ENCODE measurements at places on chromosomes 12 and 14.

DNA sequence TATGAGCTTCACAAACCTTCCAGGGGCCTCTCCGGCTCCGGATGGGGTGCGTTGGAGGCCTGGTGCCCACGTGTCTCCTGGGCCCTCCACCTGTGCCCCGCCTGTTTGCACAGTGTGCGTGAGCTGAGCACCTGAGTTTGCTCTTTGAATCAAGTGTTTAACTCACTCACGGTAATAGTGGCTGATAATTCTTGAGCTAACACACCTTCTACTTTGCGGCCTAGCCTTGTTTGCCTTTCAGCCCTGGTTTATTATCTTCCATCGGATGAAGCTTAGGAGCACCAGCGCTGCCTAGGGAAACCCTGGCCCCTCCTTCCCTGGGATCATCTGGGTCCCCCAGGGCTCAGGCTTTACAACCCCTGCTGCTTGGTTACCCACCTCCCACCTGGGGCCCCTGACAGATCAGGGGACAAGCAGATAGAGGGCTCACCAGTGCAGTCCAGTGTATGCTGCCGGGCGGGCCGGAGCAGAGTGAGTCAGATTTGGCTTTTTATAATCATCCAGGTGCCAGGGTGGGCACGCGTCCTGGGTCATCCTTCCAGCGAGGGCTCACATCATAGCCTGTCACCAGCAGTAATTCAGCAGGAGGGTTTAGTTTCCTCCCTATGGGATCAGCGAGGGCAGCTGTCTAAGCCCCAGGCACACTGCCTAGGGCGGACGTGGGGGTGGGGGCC, 62.8 kb upstream of the RFLNA start:
- no peak for DNase-seq

DNA sequence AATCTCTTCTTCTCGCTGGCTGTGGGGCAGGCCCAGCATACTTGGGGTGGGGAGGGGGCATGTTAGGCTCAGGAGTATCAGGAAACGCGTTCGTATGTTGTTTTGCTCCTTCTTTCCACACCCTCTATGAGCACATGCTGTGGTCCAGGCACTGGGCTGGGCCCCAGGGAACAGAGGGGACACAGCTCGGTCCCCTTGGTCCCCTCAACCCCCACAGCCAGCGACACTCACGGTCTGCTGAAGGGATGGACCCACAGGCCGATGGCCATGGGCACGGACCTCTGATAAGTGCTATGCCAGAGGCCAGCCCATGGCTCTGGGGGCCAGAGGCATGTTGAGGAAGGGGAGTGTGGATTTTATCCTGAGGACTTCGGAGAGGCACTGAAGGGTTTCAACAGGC, 6.2 kb downstream of the IFI27 start:
- DNase-seq = no peak

DNA sequence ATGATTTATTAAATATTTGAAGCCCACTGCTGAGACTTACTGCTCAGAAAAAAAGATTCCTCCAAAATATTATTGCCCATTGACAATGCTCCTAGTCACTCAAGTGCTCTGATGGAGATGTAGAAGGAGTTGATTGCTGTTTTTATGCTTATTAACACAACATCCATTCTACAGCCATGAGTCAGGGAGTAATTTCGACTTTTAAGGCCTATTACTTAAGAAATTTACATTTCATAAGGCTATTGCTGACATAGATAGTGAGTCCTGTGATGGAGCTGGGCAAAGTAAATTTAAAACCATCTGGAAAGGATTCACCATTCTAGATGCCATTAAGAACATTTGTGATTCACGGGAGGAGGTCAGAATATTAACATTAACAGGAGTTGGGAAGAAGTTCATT, 5.2 kb downstream of the KCNJ8 start:
- DNase-seq = no peak

- no peak for DNase-seq
Observed at GRCh38 chr14:22848351-22849164, 12.2 kb downstream of the MMP14 start.

GRCh38 chr12:126424696-126425095, 1359.5 kb downstream of the AACS start:
- DNase-seq = no peak

DNA sequence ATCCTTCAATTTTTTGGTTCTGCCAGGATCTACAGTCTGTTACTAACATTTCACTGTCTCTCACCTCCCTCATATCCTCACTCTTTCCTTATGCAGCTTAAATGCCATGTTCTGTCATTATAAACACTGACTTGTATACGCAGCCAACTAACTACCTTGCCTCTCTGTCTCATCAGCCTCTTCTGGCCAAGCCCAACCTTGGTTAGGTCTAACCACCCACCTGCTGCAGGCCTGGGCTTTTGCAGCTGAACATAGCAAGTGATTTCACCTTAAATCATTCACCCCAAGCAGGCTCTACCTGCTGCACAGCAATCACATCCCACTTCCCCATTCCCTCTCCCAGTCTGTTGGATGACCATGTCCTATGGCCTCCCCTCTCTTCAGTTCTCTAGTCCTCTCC, 91.5 kb downstream of the GTF2A1 start:
- DNase-seq = no peak

- no peak for DNase-seq
Observed at GRCh38 chr14:55426891-55427290, 13.5 kb downstream of the TBPL2 start.
